ENCODE measurements at places on chromosomes 4 and X.

DNA sequence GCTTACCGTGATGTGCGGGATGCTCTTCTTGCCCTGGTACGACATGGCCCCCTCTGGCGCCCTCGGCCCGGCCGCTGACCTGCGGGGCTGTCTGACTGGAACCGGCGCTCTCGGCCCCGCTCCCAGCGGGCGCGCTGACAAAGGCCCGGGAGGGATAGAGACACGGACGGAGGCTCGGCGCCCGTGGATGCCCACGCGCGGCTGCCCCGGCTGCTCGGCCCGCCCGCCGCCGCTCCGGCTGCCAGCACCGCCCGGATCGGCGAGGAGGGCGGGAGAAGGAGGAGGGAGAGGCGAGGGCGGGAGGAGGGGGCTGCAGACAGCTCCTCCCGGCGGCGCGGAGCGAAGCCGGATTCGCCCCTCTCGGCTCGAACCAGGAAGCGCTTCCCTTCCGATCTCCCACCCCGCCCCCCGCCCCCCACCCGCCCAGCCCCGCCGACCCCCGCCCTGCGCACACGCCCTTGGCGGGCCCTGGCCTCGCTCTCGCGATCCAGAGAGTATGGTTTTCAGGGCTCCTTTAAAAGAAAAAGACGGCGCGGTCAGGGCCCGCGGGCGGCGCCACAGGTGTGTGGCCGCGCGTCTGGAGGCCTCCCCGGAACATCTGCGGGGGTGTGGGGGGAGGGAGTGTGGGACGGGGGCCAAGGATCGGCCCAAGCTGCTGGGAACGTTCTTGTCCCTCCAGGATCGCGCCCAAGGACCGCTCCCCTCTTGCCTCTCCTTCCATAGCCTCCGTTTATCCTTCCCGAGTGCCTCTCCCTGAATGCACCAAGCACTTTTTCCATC, 4.5 kb downstream of the CRMP1 start:
- no peak for DNase-seq

GRCh38 chr4:119480331-119480730, 148.3 kb downstream of the PDE5A start:
- no peak for DNase-seq

DNA sequence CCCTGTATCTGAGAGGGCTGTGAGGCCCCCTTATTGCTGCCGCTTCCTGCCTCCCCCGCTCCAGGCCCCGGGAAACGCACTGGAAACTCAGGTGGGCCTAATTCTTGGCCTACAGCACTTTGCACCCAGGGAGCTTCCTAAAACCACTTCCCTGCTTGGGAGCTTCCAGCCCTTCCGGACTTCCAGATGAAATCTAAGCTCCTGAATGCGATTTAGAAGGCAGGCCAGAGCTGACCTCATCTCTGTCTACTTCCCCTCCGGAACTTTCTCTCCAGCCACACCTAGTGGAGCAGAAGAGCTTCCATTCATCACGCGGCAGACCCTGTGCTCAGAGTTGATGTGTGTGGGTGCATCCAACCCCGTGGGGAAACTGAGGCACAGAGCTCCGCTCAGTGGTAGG, 84.2 kb downstream of the SORCS2 start:
- no peak for DNase-seq

DNA sequence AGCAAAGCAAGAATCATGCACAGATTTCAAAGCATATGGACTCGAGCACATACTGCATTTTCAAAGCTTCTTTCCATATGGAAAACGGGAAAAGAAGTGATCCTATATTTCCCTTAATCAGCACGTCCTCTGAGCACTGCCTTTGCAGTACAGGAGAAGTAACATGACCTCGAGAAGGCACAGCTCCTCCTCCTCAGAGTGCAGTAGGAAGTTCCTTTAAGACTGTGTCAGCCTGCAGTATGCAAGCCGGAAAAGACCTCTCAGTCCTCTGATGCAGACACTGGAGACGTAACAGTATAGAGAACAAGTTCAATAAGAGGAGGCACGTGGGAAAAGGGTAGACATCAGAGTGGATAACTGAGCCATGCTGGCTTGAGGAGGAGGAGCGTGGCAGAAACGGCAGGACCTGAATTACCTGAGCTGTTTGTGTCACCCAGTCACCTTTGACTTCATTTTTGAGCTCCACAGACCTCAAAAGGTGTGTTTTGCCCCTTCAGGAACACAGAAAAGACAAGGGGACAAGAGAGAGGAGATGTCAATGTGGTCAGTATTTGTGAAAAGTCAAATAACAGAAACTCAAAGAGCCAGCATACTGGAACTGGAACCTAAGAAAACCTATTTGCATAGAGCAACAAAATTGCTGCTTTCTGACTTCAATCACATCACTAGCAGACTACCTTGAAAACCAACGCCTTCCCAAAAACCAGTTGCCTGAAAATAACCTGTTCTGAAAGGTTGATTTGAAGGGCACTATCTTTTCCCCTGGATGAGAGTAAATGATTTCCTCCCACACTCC, 20.8 kb downstream of the IRF2 start:
- peak; percentile 9 for DNase-seq

GRCh38 chr4:38060829-38061431, 100.7 kb downstream of the PTTG2 start:
- DNase-seq, result no peak

DNA sequence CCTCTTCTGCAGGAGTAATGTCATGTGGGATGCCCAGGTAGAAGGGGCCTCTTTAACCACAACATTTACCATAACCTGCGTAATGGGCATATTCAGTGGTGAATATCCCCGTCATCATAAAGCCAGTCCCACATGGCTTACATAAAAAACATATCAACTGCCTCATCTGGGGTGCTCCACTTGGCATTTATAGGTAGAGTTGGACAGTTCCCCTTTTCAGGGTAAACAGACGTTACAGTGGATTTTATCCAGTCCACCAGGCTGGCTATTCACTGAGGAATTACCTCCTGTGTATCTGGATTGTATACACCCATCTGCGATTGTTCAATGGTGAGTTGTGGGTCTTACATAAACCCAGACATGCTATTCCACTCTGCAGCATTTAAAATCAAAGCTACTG, 70.7 kb upstream of the ANKRD17 start:
- no peak for DNase-seq

GRCh38 chrX:39244147-39244546, 442.9 kb downstream of the MID1IP1 start:
- no peak for DNase-seq

- no peak for DNase-seq
These were observed 4.2 kb downstream of the CXorf65 start for GRCh38 chrX:71102292-71102691.

- no peak for DNase-seq
These were observed 1.0 kb upstream of the TLR1 start for GRCh38 chr4:38805530-38806145.

DNA sequence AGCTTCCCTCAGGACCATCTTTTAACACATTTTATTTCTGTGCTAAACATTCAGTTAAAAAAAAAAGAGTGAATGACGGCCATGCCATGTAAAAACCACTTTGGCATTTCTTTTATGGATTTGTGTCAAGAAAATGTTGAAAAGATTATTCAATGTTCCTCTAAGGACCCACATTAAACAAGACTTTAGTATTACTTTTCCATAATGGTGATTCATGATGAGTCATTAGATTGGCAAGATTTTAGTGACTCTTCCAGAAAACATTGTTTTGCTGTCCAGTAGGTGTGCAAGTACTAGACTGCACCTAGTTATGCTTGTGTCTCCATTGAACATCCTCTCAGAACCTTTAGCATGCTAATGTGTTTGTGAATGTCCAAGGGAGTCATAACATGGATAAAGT, 748.6 kb downstream of the STPG2 start:
- no peak for DNase-seq

- DNase-seq, result no peak
These were observed 56.4 kb downstream of the IRF2 start for GRCh38 chr4:184417802-184418511.

DNA sequence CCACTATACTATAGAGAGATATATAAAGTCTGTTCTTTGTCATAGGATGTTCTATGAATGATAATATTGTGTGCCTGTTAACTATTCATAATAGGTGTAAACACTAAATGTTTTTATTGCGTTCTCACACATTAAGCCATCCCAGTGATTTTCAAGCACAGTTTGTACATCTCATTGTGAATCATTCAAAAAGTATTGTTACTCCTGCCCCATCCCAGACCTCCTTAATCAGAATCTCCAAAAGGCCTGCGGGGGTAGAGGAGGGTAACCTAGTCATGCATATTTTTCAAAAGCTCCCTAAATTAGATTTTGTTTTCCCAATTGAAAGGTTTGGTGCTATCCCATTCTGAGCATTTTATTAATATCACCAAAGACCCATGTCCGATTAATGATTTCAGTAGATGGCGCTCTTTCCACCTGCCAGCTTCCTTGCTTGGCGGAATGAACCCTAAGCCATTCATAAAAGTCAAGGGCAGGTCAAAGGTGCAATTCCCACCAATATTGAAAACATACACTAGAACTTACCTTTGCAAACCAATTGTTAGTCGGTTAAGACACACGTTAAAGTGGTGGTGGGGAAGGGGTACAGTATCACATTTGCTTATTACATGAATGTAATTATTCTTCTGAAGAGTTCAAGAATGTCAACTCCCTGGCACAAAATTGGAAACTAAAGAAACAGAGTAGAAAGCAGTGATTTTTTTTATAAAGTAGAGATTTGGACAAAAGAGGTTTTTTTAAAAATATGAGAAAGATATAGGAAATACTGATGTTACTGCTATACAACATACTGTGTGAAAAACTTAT, 5.8 kb upstream of the TET2 start:
- DNase-seq, result peak; percentile 18

DNA sequence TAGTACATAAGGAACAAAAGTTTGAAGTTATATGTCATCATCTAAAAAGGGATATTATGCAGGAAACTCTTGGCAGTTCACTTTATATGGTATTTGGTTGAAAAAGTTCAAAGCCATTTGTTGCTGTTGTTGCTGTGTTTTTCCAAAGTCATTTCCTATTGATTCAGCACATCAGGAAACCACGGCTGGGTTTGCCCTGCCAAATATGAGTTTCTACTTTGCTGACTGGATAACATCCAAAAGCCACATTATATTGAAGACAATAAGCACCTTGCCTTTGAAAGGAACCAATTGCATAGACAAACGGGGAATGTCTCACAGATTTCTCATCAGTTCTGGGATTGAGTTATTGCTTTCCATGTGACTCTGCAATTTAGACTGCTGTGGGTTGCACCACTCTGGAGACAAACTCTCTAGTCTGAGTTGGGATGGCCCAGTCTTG, 206.1 kb downstream of the SLC39A8 start:
- no peak for DNase-seq

DNA sequence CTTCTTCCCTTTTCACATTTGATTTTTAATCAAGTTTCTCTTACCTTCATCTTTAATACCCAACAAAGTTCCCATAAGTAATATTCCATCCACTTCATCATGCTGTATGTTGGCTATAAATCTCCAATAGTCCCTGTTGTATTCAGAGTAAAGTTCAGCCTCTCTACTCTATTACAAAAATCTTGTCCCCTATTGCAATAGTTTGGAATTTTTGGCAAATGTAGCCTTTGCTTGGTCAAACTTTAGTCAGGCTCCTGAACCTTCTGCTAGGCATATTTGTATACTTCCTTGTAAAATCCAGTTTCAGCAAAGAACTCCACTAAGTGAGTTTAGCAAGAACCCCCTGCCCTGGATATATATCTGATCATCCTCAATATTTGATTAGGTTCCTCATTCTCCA, 54.0 kb upstream of the PACRGL start:
- no peak for DNase-seq

- no peak for DNase-seq
These were observed 277.4 kb downstream of the NKX6-1 start for GRCh38 chr4:84221704-84222103.

- no peak for DNase-seq
These were observed 1020.7 kb upstream of the SLIT2 start for GRCh38 chr4:19230906-19231545.

DNA sequence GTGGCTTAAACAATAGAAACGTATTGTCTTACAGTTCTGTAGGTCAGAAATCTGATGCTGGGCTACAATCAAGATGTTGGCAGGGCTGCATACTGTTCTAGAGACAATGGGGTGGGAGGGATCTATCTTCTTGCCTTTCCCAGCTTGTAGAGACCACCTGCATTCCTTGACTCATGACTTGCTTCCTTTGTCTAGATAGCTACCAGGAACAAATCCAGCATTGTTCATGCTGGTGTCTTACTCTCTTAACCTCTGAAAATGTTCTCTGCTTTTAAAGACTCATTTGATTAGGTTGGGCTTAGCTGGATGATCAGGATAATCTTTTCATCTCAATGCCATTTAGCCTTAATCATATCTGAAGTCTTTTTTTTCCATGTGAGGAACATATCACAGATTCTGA, 169.0 kb downstream of the ZNF330 start:
- no peak for DNase-seq

GRCh38 chrX:132033166-132033565, 10.1 kb downstream of the STK26 start:
- DNase-seq, result no peak

GRCh38 chr4:53748328-53748772, 157.1 kb upstream of the LNX1 start:
- DNase-seq, result no peak

DNA sequence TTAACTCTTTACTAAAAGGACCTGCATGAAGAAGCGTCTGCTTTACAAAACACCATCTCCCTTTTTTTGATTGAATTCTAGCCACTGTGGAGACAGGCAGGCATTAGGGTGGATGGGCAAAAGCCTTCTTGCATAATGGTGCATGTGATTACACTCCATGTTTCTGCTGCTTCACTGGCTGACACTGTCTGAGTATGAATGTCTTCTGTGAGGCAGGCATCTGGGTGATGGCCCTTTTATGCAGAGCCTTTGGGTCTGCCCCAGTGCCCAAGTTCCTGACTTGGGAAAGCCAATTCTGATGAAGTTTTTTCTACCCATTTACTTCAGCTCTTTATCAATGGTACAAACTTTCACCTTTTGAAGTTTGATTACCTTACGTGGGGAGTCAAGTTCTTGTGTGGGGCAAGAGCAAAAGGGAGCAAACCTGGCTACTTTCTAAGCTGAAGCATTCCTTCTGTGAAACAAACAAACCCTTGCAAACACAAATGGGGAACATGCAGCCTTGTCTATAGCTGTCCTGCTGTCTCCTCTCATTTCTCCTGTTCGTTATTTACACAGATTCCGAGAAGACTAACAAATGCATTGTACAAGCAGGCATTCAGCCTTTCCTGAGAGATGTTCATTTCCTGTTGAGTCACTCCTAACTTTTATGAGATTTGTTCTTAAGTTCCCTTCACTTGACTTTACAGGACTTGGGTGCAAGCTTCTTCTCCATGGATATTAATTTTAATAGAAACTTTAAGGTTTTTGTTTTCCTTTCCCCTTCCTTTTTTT, 301.9 kb downstream of the TLL1 start:
- DNase-seq, result no peak

DNA sequence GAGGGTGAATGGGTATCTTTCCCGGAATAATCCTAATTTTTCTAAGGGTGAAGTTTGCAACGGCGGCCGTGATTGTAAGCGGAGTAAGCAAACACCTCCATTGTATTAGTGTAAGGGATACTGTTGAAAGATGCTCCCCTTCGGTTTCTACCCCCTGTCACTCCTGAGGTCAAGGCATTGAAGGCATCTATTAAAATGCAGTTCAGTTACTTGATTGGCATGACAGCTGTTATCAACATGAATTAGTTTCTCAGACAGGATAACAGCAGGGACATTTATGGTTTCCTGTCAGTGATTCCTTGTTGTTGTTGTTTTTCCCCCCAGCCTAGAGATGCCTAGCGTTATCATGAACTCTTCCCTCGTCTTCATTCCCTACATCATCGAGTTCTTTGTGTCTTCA, 552 bp downstream of the SLC25A14 start:
- DNase-seq, result no peak
